ENCODE measurements at places on chromosomes 2 and 18.

DNA sequence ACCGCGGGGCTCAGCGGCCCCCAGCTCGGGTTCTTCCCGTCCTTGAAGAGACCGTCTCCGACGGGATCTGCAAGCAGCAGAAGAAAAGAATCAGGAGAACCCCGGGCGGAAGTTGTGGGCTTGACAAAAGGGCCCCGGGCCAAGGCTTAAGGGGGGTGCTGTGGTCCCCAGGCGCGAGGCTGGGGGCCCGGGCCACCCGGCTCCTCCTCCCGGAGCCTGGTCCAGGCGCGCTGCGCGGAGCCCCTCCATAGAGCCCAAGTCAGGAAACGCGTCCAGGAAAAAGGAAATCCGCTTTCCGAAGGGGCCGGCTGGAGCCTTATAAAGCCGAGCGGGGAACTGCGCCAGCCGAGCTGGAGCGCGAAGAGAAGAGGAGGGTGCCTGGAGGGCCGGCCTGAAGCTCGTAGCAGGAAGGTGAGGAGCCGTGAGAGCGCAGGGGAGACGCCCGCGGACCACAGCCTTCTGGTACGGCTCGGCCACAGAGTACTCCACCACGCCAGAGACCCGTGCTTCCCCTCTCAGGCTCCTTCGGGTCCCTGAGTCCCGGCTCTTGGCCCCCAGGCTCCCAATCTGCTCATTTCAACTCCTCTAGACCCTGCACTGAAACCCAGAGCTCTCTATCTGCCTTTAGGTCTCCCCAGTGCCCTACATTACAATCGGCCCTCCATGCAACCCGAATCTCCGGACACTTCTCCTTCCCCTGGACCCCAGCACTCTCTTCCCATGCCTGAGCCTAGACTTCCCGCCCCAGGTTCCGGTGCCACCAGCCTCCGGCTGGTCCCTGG is 554 bp downstream of the FEV start:
- DNase-seq = no peak

- DNase-seq = no peak
Observed at GRCh38 chr18:62080172-62080900, 106.5 kb downstream of the PIGN start.

DNA sequence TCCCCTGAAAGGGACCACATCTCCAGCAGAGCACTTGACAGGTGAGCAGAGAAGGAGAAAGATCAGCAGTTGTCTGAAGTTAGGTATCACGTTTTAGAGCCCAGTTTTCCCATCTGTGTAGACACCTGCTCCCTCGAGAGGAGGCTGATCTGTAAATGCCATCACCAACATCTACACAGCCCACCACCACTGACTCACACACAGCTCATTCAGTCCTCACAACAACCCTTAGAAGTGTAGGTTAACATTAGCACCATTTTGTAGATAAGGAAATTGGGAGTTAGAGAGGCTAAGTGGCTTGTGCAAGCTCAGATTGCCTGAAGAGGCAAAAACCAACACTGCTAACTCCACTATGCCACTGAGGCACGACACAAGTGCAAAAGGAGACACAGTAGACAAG is 37.2 kb upstream of the STAT1 start:
- DNase-seq = no peak

- DNase-seq = no peak
Observed at GRCh38 chr2:170362871-170363631, 185.1 kb downstream of the MYO3B start.

DNA sequence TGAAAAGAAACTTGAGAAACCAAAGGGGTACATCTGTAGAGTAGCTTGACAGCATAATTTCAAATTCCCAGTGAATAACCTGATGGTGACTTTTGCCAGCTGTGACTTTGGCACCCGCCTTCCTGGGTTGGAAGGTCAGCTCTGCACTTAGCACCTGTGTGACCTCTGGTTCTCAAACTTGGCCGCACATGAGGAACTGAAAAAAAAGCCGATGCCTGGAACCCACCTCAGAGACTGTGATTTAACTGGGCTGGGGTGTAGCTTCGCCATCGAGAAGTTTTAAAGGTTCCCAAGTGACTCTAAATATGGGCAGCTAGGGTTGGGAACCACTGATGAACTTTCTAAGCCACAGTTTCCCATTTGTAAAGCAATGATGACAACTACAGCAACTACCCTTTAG is 6.5 kb downstream of the EFEMP1 start:
- no peak for DNase-seq

DNA sequence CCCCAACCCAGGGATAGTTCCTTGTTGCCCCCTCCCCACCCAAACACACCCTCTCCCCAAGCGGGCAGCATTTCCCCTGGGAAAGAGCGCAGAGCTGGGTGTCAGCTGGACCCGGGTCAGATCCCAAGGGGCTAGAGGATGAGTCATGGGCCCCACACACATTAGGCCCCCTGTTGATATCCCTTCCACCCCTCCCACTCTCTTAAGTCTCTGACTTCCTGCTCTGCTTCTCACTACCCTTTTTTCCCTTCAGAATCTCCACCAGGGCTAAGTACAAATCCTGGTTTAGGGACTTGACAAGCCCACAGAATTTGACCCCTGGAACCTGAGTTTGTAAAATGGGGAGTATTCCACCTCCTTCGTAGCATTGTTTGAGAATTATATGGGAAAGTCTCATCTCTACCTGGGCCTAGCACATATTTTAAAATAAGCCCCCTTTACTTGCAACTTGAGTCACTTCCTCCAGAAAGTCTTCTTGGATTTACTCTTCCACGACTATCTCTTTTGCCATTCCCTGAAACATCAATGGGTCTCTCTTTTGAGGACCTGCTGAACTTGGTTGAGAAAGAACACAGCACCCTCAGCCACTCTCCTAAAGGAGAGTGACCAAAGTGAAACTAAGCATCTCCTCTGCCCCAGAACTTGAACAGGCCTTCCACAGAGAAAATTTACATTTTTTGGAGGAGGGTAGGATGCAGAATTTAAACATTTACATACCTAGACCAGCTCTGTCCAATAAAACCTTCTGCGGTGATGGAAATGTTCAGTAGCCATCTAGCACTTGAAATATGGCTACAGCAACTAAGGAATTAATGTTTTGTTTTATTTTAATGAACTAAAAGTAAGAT is 4.7 kb downstream of the RTKN start:
- DNase-seq = no peak

GRCh38 chr2:134201533-134201932 is 52.3 kb upstream of the MGAT5 start:
- no peak for DNase-seq

DNA sequence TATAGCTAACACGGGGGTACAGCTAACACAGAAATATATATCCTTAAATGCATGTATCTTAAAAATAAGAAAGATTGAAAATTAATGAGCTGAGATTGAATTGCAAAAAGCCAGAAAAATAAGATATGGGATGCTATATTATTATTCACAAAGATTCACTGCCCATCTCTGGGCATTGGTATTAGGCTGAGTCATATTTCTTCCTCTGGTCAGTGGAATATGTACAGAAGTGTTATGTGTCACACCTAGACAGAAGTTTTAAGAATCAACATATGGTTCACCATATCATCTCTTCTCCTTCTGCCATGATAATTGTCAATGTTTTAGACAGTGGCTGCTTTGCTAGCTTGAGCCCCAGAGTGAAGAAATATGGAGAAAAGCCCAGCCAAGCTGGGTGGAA is 14.0 kb upstream of the MCFD2 start:
- no peak for DNase-seq

Measured in NCI-H2029 treated with DMSO at 0.1 percent for 48 hours (cell line).